IMR-90 (cell line): ENCODE measurements at places on chromosomes 5 and 9. TPM values are rescaled to one million over a fixed set of nuclear protein-coding genes. Genes with fewer than 3 reads are reported as not detected.

DNA sequence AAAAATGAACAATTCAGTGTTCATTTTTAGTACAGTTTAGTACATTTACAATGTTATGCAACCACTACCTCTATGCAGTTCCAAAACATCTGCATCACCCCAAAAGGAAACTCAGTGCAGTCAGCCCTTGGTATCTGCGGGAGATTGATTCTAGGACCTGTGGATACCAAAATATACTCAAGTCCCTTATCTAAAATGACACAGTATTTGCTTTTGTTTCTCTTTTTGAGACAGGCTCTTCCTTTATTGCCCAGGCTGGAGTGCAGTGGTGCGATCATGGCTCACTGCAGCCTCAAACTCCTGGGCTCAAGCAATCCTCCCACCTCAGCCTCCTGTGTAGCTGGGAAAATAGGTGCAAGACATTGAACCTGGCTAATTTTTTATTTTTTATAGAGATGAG, 114.0 kb downstream of the PIP5K1B start:
- no peak for DNase-seq

GRCh38 chr5:159341906-159342310, 11.6 kb upstream of the IL12B start:
- peak; percentile 71 for DNase-seq

GRCh38 chr9:81626511-81626910, 62.8 kb downstream of the TLE1 start:
- peak; percentile 75 for DNase-seq

Gene PRRX2
- total RNA-seq, result 12.7 and 13.1 TPM in 2 replicates

- DNase-seq, result peak; percentile 49
These were observed 206.7 kb downstream of the FAM114A2 start for GRCh38 chr5:153831973-153832372.

DNA sequence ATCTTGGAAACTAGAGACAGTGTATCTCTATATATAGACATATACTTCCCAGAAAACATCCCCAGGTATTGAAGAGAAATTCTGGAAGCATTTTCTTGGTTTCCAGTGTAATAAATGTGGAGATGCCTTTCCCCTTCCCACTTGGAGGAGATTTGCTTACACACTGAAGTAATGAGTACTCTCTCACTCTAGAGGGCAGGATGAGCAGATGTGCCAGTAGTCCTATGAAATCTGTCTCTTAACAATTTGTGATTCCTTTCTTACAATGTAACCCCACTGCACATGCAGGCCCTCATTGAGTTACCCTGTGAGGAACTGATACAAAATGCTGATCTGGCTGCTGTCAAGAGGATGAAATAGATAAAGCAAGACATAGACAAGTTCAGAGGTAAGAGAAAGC, 567.2 kb downstream of the SLCO4C1 start:
- no peak for DNase-seq

DNA sequence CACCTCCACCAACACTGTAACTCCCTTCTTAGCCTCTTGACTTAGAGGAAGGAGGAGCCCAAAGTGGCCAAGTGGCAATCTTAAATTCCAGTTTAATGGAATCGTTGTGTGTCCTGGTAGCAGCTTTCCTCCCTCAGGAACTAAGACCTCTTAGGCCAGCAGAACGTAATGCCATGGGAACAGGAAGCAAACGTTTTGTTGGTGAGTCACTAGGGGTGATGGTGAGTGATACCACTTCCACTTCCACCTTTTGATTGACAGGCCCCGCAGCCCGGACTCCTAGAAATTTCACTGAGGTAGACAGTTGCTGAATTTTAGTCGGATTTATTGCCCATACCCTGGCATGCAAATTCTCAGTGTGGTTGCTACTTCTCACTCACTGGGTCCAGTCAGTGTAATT, 94.2 kb upstream of the FBN2 start:
- DNase-seq, result no peak

- no peak for DNase-seq
These were observed 70.6 kb upstream of the PCSK1 start for GRCh38 chr5:96503501-96504236.

DNA sequence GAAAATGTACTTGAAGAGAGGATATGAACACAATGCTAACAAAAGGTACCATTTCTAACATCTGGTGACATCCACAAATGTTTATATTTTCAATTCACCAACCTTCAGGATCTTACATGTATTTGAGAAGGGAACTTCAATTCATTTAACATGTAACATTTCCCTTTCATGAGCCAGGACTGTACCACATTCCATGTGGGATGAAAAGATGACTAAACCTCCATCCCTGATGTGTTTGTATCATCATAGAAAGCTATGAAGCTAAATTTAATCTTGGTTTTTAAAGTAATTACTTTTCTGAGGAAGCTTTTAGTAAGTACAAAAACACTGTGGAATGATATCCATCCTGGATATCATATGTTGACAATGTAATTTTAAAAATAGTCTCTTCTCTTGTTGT, 78.2 kb upstream of the GNA14 start:
- peak; percentile 45 for DNase-seq

DNA sequence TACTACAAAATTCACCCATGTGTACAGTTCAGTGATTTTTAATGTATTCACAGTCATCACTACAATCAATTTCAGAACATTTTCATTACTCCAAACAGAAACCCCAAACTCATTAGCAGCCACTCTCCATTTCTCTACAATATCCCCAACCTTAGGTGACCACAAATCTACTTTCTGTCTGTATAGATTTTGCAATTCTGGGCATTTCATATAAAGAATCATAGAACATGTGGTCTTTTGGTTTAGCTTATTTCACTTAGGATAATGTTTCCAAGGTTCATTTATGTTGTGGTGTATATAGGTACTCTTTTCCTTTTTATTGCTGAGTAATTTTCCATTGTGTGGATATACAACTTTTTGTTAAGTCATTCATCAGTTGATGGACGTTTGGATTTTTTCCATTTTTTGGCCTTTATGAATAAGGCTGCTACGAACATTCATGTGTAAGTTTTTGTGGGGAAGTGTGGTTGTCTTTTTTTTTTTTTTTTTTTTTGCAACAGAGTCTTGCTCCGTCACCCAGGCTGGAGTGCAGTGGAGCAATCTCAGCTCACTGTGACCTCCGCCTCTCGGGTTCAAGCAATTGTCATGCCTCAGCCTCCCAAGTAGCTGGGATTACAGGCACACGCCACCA, 54.5 kb downstream of the DOCK8 start:
- no peak for DNase-seq

DNA sequence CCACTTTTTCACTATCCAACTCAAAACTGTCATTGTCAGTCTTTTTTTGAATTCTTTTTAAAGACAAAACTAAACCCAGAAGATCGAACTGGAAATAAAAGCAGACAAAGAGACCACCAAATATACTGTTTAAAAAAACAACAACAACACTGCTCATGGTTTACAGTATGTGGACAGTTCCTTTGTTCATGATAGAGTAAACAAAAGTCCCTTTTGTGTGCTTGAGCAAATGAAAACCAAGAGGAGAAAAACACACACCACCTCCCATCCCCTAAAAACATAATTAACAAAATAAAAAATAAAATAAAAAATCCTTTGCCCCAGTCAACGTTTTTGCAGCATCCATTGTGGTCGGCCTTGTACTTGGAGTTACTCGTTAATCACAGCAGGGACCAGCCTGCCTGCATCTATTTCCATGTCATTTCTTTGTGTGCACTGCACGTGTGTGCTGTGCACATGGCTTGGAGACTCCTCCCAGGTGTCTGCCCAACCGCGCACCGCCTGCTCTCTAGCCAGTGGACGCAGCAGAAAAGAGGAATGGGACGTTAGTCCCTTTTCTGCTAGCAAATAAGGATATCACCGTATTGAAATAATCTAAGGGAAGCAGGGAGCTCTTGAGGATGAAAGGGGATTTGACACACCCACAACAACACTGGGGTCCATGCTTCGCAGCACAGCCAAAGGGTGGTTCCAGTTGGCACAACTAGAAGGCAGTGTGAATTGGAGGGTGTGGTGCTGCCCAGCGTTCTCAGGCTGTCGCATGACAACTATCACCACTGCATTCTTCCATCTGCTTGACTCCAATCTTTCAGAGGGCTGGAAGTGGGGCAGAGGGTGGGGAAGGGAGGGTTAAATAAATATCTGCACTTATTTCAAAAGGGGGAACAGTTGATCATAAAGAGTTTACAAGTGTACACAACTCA, 130.0 kb downstream of the SEMA6A start:
- DNase-seq, result no peak

Gene PLCXD3
- under 0.01 TPM in 2 replicates for total RNA-seq

DNA sequence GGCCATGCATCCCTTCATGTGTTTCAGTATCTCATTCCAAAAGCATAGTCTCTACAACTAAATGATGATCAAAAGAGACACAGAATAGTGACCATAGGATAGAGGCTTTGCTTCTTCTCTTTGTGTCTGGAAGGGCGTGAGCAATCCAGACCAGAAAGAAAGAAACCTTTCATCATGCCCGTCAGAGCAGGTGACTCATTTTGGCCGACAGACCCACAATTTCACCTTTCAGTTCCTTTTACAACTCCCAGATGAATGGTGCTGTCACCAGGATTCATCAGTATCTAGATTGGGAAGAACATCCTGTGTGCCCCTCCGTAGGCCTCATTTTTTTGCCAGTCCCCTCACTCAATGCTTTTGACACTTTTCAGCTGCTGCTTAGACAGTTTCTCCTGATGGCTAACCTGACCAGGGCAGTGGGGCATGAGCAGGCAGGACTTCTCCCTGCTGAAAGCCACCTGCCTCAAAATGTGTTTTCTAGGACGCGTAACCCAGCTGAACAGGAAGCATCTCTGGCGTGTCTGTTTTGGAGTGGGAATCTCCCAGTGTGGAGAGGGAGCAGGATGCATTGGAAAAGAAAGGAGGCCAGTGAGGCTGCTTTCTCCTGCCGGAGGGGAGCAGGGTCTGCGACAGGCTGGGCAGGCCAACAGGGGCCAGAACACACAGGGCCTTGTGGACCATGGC, 21.2 kb downstream of the ABLIM3 start:
- peak; percentile 74 for DNase-seq

- peak; percentile 65 for DNase-seq
These were observed 10.5 kb upstream of the AHRR start for GRCh38 chr5:310941-311434.

GRCh38 chr9:83012922-83013838, 49.8 kb downstream of the RASEF start:
- DNase-seq, result peak; percentile 83

Gene SERINC5
- 7.2 and 8.1 TPM in 2 replicates for total RNA-seq

Gene WDR38
- total RNA-seq, result not detected in 2 replicates

Gene NR6A1
- 0.28 and 0.36 TPM in 2 replicates for total RNA-seq

- DNase-seq, result peak; percentile 36
These were observed 639 bp downstream of the EHMT1 start for GRCh38 chr9:137619240-137620047.
